Progenitor cell of endocrine pancreas (in vitro differentiated cells): ENCODE measurements at places on chromosomes 16 and 17. TPM values are rescaled to one million over a fixed set of nuclear protein-coding genes. Genes with fewer than 3 reads are reported as not detected.

DNA sequence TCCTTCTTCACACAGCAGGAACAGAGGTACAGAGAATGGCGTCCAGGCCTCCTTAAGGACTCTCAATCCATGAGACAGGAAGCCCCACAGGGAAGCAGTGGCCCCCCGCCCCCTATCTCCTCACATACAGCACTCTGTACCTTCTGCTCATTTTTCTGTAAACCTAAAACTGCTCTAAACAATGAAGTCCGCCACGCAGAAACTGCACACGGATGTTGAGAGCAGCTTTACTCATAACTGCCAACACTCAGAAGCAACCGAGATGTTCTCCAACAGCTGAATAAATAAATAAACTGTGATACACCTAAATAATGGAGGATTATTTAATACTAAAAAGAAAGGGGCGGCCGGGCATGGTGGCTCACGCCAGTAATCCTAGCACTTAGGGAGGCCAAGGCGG, 9.9 kb downstream of the TBC1D16 start:
- DNase-seq, result no peak

Gene MMP15
- total RNA-seq, result 77.6 and 85.0 TPM in 2 replicates

DNA sequence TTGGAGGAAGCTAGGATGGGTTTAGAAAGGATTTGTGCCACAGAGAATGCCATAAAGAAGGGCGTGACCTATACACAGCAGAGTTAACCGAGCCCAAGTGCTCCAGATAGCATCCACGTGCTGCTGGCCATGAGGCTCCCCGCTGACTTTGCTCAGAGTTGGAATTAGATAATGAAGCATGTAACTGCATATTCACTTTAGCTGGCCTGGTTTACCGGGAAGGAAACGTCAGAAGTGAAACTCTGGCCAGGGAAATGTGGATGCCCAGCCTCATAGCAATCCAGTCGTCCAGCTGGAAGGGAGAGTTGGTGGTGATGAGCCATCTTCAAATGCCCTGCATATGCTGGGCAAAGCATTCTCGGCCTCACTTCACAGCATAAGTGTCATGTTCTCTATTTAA, 6.1 kb downstream of the KRT35 start:
- DNase-seq, result no peak

- no peak for DNase-seq
Observed at GRCh38 chr16:82626791-82627261, at the start of gene CDH13. Gene CDH13, plus strand, starts transcription at chr16:82626969.

Gene PLEKHG4
- 3.3 and 3.8 TPM in 2 replicates for total RNA-seq
